NCI-H526 (cell line): ENCODE measurements at places on chromosomes 1 and 21.

DNA sequence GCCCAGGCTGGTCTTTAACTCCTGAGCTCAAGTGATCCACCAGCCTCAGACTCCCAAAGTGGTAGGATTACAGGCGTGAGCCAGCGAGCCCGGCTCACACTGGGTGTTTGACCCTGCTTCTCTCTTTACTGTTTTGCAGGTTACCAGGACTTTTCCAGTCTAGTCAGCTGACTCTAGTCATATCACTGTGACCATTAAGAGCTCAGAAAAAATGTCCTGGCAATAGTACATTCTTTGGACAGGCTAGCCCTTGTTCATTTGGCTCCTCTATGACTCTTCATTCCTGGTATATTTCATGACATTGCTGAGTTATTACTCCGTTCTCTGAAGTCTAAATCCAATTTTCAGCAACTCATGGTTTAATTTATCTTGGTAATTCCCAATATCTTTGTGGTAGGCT, 8.0 kb upstream of the CA6 start:
- no peak for DNase-seq

DNA sequence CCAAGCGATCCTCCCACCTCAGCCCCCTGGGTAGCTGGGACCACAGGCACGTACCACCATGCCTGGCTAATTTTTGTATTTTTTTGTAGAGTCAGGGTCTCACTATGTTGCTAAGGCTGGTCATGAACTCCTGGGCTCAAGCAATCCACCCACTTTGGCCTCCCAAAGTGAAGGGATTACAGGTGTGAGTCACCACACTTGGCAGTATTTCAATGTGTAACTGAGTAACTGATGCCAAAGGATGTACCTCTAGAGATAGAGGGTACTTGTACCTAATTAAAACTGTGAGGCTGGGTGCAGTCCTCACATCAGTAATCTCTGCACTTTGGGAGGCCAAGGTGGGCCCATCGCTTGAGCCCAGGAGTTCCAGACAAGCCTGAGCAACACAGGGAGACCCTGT, 258.7 kb upstream of the DMRTA2 start:
- no peak for DNase-seq

DNA sequence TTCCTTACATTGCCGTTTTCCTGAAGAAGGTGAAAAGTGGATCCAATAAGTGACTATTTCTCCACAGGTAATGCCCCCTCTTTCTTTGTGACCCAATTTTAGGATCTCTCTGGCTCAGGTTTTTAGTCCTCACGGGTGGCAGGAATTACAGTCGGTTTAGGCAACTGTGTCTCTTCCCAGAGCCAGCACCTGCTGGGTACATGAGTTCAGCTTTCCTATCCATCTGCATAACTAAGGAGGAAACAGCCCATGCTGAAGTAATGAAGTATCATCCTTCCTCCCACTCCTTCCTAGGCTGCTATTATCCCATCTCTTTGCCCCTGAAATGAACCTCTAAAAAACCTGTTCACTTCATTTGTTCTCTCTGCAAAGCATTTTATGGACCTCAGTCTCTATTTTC, 544.6 kb downstream of the NEGR1 start:
- DNase-seq, result no peak

DNA sequence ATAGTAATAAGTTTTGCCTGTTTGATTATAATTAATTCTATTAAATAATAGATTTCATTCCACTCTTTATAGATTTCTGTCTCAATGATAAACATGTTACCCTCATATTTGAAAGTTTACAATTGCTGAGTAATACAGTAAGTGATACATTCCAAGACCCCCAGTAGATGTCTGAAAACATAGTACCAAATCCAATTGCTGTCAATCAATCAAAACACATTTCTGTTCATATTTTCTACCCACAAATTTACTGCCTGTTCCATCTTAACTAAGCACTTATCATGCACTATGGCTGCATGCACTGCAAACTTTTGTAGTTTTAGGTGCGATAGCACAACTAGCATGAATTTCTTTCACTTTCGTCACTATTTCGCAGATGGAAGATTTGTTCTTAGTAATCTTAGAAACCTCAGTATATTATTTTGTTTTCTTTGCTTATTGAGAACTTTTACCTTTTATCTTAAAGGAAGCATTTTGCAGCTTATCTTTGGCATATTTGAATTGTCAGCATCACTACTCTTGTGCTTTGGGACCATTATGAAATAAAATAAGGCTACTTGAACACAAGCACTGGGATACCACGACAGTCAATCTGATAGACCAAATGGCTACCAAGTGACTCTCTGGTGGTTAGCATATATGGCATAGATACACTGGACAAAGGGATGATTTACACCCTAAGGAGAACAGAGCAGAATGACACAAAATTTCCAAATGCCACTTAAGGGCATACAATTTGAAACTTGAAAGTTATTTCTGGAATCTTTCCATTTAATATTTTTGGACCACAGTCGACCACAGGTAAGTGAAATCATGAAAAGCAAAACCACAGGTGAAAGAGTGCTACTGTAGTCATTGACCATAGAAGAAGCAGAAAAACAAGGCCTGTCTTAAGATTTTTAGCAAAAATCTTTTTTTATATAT, 67.6 kb downstream of the RGS13 start:
- no peak for DNase-seq

DNA sequence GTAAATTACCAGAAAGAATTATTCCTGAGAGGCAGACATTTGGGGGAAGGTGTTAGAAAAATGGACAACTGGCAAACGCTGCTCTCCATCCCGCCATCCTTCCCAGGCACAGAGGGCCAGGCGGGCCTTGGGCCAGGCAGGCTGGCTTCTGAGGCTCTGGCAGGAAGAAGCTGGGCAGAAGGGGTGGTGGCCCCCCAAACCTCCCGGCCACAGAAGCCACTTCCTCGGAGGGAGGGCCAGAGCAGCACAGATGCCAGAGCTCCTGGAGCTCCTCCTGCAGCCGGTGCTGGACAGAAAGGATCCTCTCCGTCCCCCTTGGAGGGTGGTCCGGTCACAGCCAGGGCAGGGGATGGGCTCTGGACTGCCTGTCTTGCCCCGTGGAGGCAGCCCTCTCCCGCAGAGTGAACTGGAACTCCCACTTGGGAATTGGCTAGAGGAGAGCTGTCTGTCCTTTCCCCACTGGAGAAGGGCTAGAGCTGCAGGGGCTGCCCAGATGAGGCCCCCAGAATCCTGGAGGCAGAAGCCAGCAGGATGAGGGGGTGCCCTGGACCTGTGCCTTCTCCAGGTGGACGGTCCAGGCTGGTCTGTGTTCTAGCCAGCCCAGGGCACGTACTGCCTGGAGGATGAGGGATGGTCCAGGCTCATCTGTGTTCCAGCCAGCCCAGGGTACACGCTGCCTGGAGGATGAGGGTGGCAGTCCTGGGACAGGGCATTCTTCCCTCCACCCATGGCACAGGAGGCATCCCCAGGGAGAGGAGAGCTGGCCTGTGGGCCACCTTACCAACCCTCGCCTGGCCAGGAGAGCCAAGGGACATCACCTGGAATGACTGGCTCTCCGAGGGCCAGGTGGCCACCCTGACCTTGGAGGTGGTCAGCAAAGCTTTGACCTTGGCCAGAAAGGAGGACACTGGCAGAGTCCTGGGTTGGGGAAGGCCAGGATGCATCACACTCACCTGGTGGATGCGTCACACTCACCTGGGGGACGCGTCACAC, 47.4 kb upstream of the ACTRT2 start:
- no peak for DNase-seq

DNA sequence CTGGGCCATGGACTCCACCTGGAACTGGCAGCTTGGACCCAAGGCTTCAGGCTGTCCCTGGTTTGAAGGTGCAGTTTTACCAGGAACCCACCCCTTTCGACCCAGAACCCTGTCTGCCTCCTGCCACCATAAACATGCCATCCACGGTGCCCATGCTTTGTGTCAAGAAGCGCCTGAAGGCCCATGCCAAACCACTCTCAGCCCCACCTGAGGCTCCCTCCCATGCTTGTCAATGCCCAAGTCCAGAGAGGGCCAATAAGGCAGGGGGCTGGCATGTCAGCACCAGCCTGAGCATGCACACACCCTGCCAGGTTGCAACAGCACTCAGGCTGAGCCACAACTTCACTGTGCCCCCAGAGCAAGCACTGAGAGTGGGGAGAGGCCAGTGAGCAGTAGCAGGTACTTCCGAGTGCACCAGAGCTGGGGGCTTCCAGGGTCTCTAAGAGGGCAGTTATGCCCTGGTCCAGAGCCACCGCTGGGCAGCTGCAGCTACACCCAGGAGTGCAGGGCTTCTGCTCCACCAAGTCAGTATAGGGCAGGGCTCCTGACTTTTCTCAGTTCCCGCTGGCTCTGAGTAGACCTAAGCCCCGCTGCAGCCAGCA, 1256.0 kb downstream of the AMY1C start:
- DNase-seq, result no peak

DNA sequence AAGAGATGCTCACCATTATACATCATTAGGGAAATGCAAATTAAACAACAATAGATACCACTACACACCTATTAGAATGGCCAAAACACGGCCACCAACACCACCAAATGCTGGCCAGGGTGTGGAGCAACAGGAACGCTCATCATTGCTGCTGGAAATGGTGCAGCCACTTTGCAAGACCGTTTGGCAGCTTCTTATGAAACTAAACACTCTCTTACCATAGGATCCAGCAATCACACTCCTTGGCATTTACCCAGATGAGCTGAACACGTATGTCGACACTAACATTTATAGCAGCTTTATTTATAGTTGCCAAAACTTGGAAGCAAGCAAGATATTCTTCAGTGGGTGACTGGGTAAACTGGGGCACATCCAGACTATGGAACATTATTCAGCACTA, 28.9 kb upstream of the ADARB1 start:
- no peak for DNase-seq

DNA sequence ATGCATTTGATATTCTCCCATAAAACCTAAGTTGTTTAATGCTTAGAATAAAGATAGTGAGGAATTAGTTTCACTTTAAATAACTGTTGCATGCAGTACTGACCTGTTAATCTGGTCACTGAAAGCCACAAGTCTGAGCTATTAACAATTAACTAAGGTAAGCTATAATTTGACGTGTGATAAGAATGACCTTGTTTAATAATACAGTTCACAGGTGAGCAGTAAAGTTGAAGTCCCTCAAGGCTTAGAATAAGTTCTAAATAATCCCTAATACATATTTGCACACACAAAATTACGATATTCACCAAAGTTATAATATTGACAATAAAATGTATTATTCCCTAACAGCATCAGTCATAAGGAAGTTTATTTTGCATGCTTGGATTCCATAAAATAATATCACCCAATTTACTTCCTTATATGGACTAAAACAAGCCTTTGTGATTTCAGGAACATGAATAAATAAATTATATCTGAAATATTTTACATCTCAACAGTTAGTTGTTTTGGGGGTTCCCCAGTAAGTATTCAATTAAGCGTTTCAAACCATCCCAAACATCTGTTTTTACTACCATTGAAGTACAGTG, 70.6 kb upstream of the CHRM3 start:
- DNase-seq, result no peak

- DNase-seq, result no peak
Observed at GRCh38 chr21:31848326-31848985, 24.4 kb upstream of the HUNK start.

GRCh38 chr1:68339505-68339904, 107.2 kb upstream of the WLS start:
- DNase-seq, result no peak

- DNase-seq, result peak; percentile 59
Observed at GRCh38 chr1:68826836-68827235, 330.0 kb upstream of the DEPDC1 start.

DNA sequence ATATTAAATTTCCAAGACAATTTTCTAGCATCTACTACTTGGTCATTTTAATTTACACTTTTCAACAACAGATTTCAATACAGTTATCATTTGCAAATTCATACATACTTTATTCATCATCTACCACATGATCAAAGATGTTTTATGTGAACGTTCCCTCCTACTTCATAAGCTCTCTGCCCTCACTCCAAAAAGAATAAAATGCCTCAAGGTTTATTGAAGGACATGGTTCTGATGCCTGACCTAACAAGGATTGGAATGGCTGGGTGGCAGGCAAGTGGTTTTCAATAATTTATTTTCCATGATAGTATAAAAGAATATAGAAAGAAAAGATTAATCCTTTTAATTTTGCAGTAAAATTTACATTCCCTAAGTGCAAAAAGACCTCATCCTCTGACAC, 5.4 kb downstream of the CDKN2C start:
- no peak for DNase-seq

GRCh38 chr1:186750257-186750656, 70.0 kb upstream of the PTGS2 start:
- DNase-seq, result no peak

DNA sequence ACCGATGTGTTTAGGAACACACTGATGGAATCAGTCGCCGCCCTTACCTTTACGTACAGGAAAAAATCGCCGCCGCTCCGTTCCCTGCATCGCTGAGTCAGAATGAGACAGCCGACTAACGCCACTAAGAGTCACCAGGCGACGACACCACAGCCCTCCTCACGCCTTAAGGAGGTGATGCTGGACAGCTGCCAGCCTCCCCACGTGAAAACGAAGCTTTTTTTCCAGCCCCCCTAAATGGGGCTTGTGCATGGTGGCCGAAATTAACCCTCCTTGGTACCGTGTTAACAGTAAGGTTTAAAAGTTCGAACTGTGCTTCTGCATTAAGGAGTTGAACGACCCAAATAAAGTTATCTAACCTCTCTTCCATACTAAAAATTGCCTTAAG, 511 bp downstream of the DNTTIP2 start:
- DNase-seq, result no peak

GRCh38 chr1:161420763-161421455, 53.2 kb upstream of the CFAP126 start:
- DNase-seq, result peak; percentile 79

DNA sequence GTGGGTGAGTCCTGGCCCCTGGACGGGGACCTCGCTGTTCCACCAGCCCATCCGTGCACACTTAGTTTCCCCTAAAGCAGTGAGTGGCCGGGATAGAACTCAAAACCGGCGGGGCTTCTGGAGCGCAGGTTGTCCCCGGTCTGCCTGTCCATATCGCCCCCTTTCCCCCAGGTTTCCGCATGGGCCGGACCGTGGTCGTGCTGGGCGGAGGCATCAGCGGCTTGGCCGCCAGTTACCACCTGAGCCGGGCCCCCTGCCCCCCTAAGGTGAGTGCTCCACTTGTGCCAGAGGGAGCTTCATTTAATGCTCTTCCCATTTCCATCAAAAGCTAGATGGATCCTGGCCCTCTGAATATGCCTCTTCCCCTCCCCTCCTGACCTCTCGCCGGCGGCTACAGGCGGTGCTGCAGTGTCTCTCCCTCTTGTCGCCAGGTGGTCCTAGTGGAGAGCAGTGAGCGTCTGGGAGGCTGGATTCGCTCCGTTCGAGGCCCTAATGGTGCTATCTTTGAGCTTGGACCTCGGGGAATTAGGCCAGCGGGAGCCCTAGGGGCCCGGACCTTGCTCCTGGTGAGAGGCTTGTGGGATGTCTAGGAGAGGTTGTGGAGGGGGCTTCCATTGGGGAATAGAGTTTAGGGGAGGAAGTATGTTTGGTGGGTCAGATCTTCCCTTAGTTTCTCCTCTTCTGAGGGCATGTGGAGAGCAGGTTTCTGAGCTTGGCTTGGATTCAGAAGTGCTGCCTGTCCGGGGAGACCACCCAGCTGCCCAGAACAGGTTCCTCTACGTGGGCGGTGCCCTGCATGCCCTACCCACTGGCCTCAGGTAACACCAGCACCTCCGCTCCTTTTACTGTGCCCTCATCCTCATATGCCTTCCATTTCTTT, 683 bp downstream of the PPOX start:
- peak; percentile 63 for DNase-seq

GRCh38 chr1:234706199-234706598, 96.2 kb upstream of the IRF2BP2 start:
- no peak for DNase-seq
